ENCODE measurements at places on chromosomes 13 and 19. TPM values are rescaled to one million over a fixed set of nuclear protein-coding genes. Genes with fewer than 3 reads are reported as not detected.
A peak's percentile ranks its signal among the peaks of the same experiment; 100 is the strongest.

- DNase-seq = no peak
Observed at GRCh38 chr13:38223089-38223488, 126.6 kb upstream of the UFM1 start.

GRCh38 chr19:45999653-46000121 lies 4.4 kb downstream of the CCDC61 start:
- peak; percentile 28 for DNase-seq

DNA sequence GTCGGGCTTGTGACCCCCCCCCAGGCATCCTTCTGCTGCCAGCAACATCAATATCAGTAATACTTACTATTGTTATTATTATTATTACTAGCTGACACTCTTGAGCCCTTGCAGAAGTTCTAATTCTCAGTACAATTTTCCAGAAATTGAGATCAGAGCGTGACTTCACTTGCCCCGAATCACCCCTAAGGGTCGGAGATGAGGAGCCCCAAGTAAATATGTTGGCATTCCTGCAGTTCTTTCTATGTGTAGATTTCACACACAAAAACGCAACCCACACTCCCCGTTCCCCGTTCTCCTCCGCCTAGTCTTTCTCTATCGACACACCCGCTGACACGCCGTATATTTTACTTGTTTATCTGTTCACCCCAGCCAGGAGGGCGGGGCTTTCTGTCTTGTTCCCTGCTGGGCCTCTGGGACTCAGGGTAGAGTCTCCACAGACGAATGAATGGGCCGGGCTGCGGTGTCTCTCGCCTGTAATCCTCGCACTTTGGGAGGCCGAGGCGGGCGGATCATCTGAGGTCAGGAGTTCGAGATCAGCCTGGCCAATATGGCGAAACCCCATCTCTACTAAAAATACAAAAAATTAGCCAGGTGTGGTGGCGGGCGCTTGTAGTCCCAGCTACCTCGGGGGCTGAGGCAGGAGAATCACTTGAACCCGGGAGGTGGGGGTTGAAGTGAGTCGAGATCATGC lies 14.7 kb downstream of the TLE5 start:
- peak; percentile 92 for DNase-seq

GRCh38 chr13:95087746-95088305 lies 213.4 kb downstream of the ABCC4 start:
- DNase-seq = no peak

- no peak for DNase-seq
Observed at GRCh38 chr19:51514866-51515481, 13.4 kb upstream of the SIGLEC12 start.

GRCh38 chr13:66036636-66037035 lies 1193.5 kb downstream of the PCDH9 start:
- DNase-seq = no peak

DNA sequence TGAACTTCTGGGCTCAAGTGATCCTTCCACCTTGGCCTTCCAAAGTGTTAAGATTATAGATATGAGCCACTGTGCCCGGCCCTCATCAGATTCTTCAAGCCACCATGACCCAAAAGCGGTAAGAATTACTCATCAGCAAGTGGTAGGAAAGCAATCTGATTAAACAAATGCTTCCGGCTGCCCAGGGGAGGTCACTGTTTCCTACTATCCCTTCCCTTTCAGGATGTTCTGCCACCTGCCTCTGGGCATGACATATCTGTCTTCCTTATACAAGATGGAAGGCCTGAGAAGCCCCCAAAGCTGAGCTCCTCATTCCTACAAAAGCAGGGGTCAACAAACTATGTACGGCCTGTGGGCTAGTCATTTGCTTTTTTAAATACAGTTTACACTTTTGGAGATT lies 7.0 kb downstream of the ABHD8 start:
- DNase-seq = no peak

DNA sequence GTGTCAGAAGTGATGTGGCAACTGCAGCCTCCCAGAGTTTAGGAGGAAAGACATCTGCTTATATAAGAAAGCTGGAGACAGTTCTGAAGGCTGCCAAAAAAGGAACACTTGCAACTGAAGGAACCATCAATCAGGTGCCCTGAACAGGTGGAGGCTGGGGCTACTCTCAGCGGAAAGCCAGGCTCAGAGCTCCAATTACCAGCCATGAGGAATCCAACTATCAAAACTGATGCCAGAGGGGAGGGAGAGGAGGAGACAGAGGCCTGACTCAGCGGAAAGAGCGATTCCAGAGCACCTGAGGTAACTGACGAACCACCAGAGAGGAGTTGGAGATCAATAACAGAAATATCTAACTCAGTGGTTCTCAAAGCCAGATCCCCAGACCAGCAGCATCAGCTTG lies 24.3 kb downstream of the LEUTX start:
- no peak for DNase-seq

Gene SIGLEC12
- total RNA-seq = not detected

Gene SULT2A1
- 1.2 TPM for total RNA-seq
